Fibroblast of pulmonary artery (primary cell): ENCODE measurements at places on chromosomes 1 and 21.

DNA sequence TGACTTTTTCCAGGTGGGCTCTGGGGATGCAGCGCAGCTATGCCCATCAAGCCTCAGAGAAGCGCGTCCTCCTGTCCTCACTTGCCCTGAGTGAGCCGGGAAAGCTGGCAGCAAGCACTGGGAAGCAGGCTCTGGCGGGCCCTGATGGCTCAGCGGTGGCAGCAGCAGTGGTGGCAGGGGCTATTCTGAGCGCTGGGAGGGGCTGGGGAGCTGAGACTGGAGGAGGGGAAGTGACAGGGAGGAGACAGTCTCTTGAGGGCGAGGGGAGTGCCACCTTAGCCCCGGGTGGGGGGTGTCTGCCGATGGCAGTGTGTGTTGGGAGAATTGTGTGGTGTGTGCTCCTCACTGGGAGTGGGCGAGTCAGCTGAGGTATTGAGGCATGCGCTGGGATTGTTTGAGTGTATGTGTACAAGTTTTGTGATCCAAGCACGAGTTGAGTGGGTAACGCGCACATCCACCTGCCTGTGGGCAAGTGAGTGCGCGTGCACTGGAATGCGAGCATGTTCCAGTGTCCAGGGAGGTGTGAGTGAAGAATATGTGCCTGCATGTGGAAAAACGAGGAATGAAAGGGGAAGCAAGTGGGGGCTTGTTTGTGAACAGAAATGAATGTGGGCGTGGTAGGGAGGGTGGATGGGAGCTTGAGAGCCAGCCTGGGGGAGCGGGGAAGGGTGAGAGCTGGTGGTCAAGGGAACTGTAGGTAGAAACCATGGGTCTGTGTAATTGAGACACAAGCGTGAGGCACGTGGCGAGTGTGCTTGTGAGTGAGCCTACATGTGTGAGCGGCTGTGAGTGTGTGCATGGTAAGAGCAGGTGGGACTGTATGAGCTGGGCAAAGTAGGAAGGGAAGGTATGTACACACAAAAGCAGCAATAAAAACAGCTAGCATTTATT, 2.9 kb upstream of the FOXO6 start:
- no peak for DNase-seq

DNA sequence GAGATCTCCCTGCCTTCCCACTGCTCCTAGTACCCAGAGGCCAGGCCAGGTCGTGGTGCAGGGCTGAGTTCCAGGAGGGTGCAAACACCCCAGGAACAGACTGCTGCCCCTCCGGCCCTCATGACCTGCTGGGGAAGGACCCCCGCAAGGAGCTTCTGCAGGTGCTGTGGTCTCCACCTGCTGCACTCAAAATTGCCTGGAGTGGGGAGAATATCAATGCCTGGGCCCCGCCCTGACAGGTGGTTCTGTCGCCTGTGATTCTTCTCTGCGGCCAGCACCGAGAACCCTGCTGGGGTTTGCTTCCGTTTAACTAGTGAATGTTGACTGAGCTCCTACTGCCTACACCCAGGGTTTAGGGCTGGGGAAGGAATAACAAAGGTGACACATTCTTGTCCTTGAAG, 2.1 kb upstream of the TFF3 start:
- DNase-seq, result no peak

GRCh38 chr1:35172022-35172421, 20.9 kb downstream of the SFPQ start:
- no peak for DNase-seq

- DNase-seq, result no peak
These were observed 43.6 kb upstream of the COL18A1 start for GRCh38 chr21:45361033-45361997.

GRCh38 chr1:156750711-156751450, 594 bp downstream of the HDGF start:
- no peak for DNase-seq

DNA sequence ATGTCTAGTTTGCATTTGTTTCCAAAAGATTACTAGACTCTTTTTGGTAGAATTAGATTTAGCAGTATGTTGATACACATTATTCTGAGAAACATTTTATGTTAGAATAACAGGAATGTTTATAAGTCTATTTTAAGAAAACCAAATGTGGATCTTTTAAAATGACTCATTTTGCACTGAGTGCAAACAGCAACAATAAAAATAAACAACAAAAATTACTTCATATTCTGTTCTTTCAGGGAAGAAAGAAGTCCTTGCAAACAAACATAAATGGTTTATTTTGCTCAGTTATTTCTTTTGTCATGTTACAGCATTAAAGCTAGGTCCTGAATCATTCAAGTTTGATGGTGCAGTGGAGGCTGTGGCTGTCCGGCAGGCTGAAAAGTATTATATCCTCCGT, 106.8 kb upstream of the TENT5C start:
- DNase-seq, result no peak

DNA sequence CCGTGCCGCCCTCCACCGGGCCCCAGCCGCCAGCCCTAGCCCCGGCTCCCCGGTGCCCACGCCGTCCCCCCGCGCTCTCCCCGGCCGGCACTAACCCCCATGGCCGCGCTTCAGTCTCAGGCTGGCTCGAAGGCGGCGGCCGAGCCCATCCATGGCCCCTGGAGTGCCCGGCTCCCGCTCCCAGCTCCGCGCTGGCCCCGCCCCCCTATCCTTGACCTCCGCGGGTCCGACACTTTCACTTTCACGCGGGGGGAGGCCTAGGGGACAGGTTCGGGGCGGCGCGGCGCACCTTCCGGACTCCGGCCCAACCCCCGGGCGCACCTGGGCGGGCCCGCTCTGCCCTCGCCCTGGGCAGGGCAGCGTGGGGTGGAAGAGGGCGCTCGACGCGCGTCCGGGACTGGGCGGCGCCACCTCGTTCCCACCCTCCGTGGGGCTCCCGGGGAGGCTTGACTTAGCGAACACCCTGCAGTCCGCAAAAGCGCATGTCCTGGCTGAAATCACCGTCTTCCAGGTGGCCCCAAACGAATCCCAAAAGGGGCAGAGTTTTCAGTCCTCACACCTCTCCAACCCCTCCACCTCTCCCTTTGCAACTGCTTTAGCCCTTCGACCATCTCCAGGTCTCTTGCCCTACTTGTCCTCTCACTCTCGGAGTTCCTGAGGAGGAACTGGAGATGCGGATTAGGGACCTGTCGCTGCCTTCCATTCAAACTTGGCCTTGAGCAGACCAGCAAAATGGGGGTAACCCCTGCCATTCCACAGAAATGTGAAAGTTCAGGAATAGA, 3.9 kb upstream of the DENND2D start:
- no peak for DNase-seq

DNA sequence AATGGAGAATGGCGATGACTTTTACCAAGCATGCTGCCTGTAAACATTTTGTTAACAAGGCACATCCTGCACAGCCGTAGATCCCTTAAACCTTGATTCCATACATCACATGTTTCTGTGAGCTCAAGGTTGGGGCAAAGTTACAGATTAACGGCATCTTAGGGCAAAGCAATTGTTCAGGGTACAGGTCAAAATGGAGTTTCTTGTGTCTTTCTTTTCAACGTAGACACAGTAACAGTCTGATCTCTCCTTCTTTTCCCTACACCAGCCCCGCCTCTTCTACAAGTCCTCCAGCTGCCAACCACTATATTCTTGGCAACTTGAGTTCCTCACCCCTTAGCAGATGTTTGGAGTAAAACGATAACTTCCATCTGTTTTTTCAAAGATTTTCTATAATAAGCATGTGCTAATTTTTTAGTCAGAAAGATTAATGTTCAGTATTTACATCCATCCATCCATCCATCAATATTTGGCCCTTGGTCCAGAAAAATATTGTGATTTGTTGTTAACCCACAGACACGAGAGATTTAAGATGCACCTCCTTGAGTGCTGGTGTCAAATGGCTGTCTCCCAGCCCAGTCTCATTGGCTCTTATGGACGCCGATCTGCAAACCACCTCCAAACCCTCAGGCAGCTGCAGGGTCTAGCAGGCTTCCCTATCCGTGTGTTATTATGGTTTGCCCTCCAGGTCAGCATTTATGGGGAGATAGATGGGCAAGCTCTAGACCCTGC, 3.8 kb downstream of the DNALI1 start:
- no peak for DNase-seq

DNA sequence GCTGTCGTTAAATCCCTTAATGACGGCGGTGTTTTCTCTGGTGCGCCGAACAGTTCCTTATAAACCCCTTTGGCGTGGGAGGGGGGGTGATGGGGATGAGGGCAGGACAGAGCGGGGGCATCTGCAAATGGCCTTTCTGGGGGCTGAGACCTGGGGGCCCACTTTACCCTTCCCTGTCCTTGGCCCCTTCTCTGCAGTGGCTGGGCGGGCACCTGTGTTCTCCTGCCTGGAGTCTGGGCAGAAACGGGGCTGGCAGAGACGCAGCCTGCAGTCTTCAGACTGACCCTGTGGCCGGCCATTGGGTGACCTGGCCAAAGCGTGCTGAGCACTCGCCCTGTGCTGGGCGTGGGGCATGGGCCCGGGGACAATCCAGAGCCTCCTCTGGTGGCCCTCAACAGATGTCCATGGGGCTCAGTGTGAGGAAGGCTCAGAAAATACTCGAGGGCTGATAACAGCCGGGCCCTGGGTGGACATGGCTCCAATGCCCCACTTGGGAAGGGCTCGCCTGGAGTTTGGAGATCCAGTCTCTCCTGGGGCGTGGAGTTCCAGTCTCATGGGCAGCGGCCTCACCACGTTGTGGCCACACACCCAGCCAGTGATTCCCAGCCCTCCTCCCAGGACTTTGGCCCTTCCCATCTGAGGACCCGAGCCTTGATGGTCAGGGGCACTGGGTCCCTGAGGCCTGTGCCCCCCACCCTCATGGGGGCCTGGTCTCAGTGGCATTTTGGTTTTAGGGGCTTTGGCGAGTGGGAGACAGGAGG, 50.8 kb upstream of the ACTRT2 start:
- no peak for DNase-seq

GRCh38 chr1:208033236-208033635, 122.3 kb upstream of the CD34 start:
- DNase-seq, result no peak

DNA sequence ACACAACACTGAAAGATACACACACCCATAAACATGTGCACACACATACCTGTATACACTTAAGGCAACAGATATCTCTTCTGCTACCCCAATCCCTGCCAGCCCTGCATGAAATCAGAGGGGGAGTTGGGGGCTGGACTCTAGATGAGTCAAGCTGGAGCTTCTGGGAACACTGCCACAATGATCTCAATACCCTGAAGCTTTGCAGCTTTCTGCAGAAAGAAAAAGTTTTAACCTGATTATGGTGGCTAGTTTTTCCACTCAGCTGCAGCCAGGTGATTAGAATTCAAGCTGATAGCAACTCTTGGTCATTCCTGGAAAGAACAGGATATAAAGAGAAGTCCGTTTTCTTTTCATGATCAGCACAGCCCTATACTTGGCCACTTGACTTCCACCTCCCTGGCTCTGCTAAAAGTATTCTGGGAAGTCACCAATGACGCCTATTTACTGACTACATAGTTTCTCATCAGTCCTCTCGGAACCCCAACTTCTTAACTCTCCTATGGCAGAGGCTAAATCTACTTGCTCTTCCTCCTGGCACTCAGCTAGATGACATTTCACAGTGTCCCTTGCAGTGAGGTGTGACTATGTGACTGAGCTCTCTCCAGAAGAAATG, 20.7 kb upstream of the DNASE2B start:
- peak; percentile 84 for DNase-seq

DNA sequence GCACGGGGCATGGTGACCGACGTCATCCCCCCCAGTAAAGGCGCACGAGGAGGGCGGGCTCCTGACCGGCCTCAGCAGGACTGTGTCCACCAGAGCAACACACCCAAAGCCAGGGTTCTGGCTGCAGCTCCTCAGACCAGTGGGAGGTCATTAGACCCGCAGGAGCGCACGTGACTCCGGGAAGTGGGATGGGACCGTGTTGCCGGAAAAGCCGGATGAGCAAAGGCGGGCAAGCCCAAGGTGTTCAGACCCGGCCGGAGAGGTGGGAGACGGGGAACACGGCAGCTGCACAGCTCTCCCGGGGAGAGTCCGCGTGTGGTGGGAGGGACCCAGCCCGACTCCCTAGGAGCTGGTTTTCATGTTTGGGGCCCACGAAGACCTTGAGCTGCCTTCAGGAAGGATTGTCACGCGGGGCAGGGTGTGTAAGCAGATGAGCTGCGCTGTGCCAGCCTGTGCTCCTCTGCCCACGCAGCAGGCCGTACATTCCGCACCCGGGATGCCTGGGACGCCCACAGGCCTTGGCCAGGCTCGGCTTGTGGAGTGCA, 20.6 kb upstream of the TRAPPC10 start:
- no peak for DNase-seq

- DNase-seq, result no peak
These were observed 409.9 kb upstream of the ESRRG start for GRCh38 chr1:217133092-217133491.

GRCh38 chr1:213119794-213120193, 68.8 kb downstream of the RPS6KC1 start:
- DNase-seq, result no peak

DNA sequence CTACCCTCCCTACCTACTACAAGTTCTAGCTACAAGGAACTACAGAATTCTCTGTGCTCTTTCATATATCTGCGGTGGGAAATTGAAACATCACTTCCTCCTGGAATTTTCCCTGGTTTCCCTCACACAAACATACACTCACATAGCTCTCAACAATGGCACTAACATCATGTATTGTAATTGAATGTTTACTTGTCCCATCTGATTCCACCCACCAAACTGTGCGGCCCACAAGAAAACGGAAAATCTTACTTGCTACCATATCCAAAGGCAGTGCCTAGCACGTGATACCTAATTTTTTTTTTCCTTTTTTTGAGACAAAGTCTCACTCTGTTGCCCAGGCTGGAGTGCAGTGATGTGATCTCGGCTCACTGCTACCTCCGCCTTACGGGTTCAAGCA, 33.9 kb downstream of the NDC1 start:
- DNase-seq, result no peak
